Large intestine (tissue), 12 donors: ENCODE measurements at places on chromosomes 1 and 21. TPM values are rescaled to one million over a fixed set of nuclear protein-coding genes. Genes with fewer than 3 reads are reported as not detected.
A peak's percentile ranks its signal among the peaks of the same experiment; 100 is the strongest.

DNA sequence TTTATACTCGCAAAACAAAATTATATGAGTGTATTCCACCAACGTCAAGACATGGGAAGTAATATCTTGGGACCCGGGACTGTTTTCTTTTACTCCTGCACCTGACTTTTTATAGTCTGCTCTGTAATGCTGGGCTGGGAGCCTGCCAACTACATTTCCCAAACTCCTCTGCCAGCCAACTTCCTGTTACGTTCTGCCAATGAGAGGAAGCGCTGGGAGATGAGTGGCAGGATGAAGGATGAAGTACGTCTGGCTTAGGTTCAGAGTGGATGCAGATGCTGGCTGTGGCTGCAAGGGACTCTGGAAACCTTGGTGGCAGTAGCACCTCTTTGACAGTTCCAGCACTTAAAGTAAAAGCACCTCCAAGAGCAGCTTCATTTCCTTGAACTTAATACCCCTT lies 59.6 kb downstream of the USP24 start:
- no peak for DNase-seq

- DNase-seq: peak; percentile 80
These were observed 1.3 kb downstream of the ZBTB7B start for GRCh38 chr1:155003766-155004351.

DNA sequence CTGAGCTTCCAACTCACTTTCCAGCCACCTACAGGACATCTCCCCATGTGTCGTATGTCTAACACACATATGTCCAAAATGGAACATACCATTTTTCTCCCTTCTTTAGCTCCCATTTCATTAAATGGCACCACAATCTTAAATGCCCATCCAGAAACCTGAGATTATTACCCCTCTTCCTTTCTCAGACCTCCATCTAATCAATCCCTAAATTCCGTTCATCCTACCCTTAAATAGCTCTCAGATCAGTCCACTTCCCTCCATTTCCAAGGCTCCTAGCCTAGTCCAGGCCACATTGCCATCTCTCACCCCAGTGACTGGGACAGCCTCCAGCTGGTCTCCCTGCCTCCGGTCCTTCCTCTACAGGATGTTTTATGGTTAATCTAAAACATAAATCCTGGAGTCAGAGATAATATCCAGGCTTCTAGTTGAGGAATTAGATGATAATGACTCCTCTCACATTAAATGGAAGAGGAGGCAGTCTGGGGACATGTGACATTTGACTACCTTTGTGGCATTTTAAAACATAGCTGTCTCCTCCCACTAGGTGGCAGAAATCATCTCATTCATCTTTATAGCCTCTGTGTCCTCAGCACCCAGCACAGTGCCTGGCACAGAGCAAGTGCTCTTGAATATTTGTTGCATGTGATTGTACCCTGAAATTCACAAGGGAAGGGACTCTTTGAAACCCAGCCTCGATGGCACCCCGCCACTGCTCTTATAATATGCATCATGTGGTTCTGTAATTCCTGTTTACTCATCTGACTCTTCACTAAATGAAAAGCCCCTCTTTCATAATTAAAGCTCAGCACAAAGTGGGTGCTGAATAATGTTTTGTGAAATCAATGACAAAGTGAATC lies 102.3 kb downstream of the TMEM53 start:
- DNase-seq: peak; percentile 38

- DNase-seq: no peak
These were observed 9.1 kb downstream of the PPFIA4 start for GRCh38 chr1:203035111-203036000.

DNA sequence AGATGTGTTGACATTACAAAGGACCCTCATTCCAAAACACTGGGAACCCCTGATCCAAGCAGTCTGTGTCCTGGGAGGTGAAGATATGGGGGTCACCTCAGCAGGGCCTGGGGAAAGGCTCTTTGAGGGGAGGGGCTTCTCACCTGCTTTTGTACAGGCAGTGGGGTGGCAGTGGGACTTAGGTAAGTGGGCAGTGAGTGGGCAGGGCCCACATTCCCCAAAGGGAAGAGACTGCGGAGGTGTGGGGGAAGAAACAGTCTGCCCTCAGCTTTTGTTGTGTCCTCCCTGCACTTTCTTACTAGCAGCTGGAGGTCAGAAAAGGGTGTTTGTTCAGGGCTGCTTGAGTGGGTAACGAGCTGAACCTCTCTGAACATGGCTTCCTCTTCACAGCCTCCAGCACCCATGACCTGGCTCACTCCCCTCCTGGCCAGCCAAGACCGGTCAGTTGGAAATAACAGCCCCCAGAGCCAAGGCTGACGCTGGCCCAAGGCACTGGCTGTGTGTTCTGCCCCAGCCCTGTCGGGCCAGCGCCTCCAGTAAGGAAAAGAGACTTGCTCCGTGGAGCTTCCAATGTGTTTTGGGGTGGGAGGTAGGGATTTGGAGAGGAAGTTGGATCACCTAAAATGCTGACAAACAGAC lies 173.5 kb downstream of the PSMG1 start:
- no peak for DNase-seq

DNA sequence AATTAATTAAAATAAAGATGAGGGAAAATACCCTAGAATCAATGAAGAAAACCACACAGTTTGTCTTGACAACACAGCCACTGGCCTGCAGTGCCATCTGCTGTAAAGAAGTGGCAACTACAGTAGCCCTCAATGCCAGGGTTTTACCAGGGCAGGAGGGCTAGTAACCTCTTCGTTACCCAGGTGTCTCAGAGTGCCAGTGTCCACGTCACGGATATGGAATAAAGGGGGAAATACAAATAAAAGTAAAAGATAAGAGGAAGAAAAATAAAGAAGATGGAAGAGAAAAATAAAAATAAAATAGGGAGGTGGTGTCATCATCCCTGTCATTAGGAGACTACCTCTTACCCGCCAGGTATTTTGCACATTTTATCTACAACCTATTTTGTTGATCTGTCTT lies 14.2 kb upstream of the SLC44A3 start:
- DNase-seq: no peak

DNA sequence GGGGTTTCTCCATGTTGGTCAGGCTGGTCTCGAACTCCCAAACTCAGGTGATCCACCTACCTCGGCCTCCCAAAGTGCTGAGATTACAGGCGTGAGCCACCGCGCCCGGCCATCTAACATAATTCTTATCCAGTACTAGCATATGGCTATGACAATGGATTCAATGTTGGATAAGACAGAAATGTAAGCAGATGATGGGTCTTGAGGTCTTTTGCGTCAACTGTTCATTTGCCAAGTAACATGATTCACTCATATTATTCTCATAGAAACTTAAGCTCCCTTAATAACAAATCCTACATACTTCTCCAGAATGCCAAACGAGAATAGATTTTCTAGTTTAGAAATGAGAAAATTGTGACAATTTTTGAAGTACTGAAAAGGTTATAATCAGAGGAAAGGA lies 170.3 kb downstream of the RGS7 start:
- no peak for DNase-seq

DNA sequence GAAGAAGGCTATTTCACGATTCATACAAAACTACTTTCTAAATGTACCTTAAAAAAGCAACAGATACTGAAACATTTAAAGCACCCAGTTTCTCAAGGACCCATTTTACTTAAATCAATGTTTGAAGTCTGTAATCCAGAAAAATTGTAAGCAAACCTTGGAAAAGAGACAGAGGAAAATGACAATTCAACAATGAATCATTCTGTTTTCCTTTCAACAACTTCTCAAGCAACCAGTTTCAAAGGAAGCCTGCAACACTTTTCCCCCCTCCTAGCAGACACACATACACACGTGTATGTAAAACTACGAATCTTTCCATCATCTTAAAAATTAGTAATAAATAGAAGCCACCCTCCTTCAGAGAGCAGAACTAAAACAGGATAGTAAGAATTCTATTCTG lies 1.2 kb downstream of the RERE start:
- DNase-seq: no peak

DNA sequence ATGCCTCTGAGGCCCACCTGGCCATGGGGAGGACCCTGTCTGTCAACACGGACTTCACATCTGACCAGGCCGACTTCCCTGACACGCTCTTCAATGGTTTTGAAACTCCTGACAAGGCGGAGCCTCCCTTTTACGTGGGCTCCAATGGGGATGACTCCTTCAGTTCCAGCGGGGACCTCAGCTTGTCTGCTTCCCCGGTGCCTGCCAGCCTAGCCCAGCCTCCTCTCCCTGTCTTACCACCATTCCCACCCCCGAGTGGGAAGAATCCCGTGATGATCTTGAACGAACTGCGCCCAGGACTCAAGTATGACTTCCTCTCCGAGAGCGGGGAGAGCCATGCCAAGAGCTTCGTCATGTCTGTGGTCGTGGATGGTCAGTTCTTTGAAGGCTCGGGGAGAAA lies 101.8 kb downstream of the ADARB1 start:
- no peak for DNase-seq

GRCh38 chr1:22078133-22078532 lies 25.6 kb downstream of the CDC42 start:
- DNase-seq: no peak

AADACL3 gene
- polyA plus RNA-seq: not detected

TOR1AIP2 gene
- polyA plus RNA-seq: 54.0 TPM

LEFTY1 gene
- 0.58 TPM for polyA plus RNA-seq

RSPO1 gene
- 2.2 TPM for polyA plus RNA-seq

FBXO42 gene
- polyA plus RNA-seq: 17.0 TPM

OR2L3 gene
- polyA plus RNA-seq: not detected
